ENCODE measurements at places on chromosomes 16 and 17.

GRCh38 chr17:67569873-67570272 is 147.9 kb upstream of the NOL11 start:
- DNase-seq, result no peak

DNA sequence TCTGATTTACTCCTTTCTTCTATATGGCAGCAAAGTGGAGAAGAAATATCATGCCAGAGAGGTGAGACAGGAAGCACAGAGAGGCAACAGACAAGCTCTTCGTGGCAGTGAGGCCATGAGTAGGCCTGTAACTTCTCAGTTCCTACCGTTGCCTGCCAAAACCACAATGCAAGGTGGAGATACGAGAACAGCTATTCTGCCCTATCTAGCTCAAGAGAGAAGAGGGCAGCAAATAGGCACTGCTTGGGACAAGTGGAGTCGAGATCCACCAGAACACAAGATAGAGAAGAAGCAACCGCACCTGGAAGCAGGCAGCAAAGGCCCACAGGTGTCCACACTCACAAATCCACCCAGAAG is 24.8 kb downstream of the RANBP10 start:
- peak; percentile 54 for DNase-seq

DNA sequence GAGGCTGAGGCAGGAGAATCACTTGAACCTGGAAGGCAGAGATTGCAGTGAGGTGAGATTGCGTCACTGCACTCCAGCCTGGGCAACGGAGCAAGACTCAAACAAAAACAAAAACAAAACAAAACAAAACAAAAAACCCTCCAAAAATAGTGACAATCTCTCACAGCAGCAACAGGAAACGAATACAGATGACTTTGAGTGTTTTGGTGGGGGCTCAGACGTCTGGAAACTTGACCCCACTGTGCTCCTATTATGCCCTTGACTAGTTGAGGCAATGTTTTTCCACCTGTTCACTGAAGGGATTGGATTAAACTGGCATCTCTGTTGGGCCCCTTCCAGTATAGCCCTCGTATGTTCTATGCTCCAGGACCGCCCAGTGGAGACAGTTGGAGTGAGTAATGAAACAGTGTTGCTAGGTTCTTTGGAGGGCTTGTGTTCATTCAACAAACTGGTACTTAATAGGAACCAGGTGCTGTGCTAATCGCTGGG is 167.0 kb downstream of the UTP18 start:
- DNase-seq, result peak; percentile 46

- no peak for DNase-seq
Measured at GRCh38 chr16:55036371-55036821, 105.7 kb downstream of the IRX5 start.

- DNase-seq, result no peak
Measured at GRCh38 chr16:66846266-66846665, 2.1 kb downstream of the CA7 start.

- peak; percentile 52 for DNase-seq
Measured at GRCh38 chr17:75832164-75832651, 12.0 kb downstream of the UNC13D start.

- peak; percentile 65 for DNase-seq
Measured at GRCh38 chr16:56944954-56945839, 13.3 kb downstream of the HERPUD1 start.

DNA sequence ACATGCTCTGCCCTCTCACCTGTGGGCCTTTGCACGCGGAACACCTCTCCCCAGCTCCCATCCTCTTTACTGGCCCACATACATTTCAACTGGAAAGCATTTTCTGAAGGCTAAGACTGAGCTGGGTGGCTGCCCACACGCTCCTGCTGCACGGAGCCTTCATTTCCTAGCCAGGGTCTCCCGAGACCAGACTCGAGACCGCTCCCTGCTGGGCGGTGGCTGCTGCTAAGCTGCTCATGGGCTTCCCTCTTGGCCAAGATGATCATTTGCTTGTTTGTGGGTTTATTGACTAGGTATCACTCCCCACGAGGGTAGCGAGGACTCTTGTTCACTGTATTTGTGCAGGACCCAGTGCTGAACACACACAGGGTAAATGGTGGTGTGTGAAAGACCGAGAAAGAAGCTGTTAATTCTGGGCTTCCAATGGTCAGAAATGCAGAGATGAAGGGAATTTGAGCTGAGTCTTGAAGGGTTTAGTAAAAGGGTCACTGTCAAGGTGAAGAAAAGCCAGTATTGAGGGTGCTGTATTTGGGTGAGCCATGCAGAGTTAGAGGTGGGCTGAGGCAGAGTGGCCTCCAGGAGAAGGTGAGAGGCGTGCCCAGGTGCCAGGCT is 907 bp downstream of the TRAPPC2L start:
- peak; percentile 75 for DNase-seq

GRCh38 chr17:69066482-69066881 is 5.8 kb upstream of the ABCA9 start:
- DNase-seq, result no peak

- DNase-seq, result peak; percentile 72
Measured at GRCh38 chr17:73192206-73192893, 505 bp upstream of the COG1 start.

- peak; percentile 68 for DNase-seq
Measured at GRCh38 chr17:1865252-1866037, 35.6 kb downstream of the RPA1 start.

DNA sequence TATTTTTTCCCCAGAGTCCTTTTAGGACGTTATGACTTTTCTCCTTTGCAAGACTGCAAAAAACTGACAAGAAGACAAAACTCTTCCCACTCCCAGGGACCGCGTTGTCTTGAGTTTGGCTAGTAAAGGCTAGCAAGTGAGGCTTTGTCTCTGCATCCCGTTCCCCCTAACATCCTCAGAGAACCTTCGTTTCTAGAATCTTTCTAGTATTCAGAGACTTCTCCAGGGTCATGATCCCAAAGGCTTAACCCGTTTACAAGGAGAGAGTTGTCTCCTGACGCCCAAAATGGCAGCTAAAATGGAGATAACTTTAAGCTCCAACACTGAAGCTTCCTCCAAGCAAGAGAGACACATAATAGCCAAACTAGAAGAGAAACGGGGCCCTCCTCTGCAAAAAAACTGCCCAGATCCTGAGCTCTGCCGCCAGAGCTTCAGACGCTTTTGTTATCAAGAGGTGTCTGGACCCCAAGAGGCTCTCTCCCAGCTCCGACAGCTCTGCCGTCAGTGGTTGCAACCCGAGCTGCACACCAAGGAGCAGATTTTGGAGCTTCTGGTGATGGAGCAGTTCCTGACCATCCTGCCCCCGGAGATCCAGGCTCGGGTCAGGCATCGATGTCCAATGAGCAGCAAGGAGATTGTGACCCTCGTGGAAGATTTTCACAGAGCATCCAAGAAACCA is 843 bp downstream of the ZNF174 start:
- no peak for DNase-seq

GRCh38 chr16:25010542-25010941 is 4.6 kb downstream of the ARHGAP17 start:
- no peak for DNase-seq

- no peak for DNase-seq
Measured at GRCh38 chr17:59426031-59426430, 94.6 kb downstream of the YPEL2 start.

- DNase-seq, result no peak
Measured at GRCh38 chr17:44004077-44004760, at the start of gene NAGS. Gene NAGS (plus strand): TSS chr17:44004622. CDS start chr17:44004664, 42 bp downstream.

DNA sequence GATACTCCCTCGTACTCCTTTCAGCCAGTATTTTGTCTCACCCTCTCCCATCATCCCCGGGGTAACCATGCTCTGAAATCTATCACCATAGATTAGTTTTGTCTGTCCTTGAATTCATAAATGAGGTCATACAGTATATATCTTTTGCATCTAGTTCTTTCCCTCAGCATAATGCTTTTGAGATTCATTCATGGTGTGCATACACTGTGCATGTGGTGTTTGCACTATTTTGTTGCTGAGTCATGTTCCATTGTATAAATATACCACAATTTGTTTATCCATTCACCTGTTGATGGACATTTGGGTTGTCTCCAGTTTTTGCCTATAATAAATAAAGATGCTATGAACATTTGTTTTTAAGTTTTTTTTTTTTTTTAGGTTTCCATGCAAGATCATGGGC is 34.2 kb upstream of the NLRP1 start:
- DNase-seq, result no peak

DNA sequence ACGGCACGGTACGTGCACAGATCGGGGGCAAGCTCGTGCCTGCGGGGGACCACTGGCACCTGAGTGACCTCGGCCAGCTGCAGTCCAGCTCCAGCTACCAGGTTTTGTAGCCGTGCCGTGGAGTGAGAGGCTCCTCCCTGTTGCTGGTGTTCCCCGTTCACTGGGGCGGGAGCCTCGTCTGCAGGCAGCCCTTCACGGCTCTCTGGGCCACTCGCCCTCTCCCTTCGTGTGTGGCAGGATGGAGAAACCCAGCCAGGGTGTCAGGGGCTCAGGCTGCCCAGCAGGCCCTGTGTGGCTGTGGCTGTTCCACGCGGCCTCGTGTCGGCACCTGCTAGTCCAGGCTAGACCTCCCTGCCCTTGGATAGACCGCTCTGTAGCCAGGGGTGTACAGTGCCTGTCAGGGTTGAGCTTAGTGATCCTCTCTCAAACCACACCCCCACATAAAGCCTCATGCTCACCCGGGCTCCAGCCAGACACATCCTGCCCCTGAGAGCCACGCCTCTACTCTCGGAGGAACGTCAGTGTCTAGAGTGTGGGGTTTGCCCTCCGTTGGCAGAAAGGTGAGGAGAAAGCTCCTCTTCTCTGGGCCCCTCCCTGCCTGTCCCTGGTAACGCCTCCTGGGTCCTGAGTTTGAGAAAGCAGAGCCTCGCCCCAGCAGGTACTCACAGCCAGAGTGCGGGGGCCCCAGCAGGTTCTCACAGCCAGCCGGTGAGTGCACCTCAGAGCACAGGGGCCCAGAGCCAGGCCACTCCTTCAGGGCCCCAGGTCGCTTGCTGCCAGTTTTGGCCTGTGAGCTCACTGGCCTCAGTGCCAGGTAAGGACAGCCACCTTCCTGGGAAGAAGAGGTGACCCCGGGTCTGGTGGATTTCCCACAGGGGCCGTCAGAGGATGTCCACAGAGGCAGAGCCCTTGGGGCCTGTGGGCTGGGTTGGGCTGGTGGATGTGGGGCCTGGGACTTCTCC is 27.7 kb downstream of the NME3 start:
- no peak for DNase-seq

DNA sequence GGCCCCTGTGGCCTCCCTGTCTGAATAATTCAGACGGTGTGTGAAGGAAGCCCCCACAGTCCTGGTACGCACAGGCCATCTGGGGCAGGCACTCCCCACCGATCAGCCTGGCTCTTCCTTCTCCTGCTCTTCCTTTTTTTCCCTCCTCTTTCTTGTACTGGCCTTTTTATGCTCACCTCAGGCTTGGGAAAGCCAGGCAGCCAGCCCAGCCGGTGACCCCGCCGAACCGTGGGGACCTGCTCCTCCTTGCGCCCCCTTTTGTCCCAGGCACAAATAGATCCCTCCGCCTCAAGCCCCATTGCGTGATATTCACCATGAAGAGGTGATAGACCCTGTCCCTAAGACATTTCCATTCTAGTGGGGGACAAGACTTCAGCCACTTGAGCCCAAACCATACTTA is 80.2 kb upstream of the BRD7 start:
- no peak for DNase-seq

GRCh38 chr17:49440581-49440980 is 25.9 kb upstream of the PHB1 start:
- no peak for DNase-seq

DNA sequence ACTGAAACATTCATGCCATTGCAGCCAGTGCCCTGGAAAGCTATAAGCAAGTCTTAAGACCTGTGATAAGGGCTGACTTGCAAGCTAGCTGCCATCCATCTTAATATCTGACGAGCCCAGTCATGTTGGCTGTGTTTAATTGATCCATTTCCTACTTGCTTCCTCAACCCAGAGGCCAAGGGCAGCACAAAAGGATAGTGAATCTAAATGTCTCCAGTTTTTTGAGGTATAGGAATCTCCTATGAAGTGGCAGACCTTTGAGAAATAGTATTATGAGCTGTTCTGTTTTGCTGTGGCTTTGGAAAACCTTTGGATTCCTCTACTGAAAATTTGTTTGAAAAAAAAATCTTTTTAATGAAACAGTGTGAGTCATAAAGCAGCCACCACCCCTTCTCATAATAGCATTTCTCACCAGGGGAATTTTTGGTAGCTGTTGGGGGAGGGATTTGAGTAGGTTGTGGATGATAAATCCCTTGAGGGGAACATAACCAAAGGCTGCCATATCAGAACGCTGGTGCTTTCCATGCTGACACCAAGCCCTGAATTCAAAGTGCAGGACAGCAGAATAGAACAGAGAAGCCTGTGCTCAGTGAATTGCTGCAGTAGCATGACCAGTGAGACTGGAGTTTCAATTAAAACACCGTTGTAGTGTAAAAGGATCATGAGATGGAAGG is 12.9 kb downstream of the ZNRF1 start:
- DNase-seq, result peak; percentile 86

DNA sequence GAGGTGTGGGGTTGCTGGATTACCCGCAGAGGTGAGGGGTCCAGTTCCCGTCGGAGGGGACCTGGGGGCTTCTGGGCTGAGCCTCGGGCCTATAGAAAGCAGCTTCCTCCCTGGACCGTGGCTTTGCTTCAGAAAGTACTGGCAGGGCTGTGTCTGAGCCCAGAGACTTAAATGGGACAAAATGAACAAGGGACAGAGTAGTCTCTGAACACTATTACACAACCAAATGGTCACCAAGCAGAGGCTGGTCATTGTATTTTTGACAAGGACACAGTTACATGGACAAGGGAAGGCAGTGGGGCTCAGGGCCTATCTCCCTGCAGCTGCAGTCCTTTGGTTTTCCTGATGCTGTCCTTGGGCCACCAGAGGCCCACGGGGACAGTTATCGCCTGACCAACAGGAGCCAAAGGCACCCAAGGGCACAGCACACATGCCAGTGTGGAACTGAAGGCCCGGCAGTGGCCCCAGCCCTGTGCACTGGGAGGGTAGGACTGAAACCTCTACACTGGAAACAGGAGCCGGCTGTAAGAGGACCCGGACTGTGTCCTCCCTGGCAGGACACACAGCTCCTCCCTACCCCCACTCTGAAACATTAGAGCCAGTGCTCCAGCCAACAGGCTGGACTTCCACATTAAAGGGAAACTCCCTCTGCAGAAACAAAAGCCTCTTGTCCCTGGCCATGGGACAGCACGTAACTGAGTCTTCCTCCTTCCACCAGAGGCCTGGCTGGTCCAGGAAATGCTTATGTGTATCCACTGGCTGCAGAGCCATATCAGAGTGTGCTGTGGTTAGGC is 26.0 kb upstream of the ERN1 start:
- no peak for DNase-seq

DNA sequence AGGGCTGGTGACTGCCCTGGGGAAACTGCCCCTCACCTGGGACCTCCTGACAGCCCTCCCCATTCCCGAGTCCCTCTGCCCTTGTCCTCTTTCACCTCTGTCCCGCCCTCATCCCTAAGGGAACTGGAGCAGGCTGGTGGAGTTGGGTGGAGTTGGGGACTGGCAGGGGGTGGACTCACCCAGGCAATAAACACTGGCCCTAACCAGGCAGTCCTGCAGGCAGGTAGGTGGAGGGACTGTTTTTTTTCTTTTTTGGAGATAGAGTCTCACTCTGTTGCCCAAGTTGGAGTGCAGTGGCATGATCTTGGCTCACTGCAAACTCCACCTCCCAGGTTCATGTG is 11.7 kb downstream of the GCGR start:
- DNase-seq, result no peak

- DNase-seq, result peak; percentile 2
Measured at GRCh38 chr16:85412911-85413520, 200.1 kb upstream of the GSE1 start.

- no peak for DNase-seq
Measured at GRCh38 chr16:30785126-30786106, 1.6 kb downstream of the ZNF629 start.

All from activated naive CD4-positive, alpha-beta T cell treated with anti-CD3 and anti-CD28 coated beads for 36 hours (primary cell).